SK-MEL-5 (cell line): ENCODE measurements at places on chromosomes 2 and 18.

GRCh38 chr2:65788556-65788955, 356.2 kb upstream of the SPRED2 start:
- no peak for DNase-seq

- DNase-seq = no peak
These were observed 30.7 kb downstream of the METTL4 start for GRCh38 chr18:2540575-2540974.

GRCh38 chr2:224039770-224040440, 819 bp upstream of the SERPINE2 start:
- no peak for DNase-seq

GRCh38 chr18:43078478-43079092, 36.9 kb downstream of the RIT2 start:
- no peak for DNase-seq

DNA sequence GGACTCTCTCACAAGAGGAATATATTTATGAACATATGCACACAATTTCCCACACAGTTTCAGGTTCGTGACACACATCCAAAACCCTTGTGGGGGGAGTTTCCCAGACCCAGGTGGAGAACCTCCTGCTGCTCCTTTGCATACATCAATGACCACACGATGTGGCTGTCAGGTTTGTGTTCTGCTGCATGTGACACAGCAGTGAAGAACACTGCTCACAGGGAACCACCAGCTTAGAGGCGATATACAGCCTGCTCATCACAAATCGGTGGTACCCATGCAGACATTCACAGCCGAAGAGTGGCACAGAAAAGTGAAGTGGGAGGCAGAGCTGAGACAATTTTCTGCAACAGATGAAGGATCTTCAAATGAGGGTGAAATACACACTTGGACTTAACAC, 175.6 kb upstream of the ZFP36L2 start:
- DNase-seq = no peak

DNA sequence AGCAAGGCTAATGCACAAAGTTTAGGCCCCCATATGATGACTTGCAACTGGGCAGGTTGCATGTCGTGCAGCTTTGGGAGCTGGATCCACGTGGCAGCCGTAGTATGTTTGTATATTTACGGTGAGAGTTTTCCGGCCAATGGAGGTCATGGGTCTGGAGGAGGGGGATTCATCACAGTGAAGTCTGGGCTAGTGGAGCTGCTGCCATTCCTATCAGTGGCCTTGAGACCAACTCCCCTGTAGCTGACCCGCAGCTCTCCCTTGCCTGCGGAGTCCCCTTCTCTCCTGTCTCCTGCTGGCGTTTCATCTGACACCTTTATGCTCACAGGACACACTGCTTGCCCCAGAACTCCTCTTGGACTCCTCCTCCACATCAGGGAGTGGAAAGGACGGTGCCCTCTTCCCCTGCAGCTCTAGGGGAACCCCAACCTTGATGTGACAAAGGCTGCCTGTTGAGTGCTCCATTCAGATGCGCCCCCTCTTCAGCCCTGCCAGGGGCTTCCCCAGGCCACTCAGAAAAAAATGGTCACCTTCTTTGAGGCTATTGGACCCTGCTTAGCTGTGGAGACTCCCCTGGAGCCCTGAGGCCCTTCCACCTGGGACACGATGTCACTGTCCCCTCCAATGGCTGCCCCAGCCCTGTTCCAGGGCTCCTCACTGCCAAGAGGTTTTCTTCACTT, 121.7 kb downstream of the PXDN start:
- DNase-seq = no peak

DNA sequence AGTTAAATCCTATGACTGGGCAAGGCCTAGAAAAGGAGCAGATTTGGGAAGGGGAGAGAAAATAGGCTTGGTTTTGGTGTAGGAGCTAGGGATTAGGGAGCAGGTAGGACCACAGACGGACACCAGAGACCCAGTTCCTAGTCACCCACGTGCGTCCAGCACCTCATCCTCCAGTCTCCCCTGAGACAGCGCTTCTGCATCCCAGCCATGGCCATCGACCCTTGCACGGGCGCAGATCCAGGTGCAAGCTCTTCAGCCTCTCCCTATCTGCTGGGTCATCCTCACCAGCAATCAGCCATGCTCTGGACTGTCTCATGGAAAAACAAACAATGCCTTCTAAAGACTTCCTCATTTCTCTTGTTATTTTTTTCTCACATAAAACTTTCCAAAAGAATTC, 246.8 kb upstream of the RAB6C start:
- DNase-seq = no peak

GRCh38 chr2:230984393-230985220, 11.3 kb upstream of the SPATA3 start:
- DNase-seq = no peak

- no peak for DNase-seq
These were observed 1228.9 kb downstream of the CNTNAP5 start for GRCh38 chr2:125254010-125254409.

GRCh38 chr18:3016585-3017297, 3.8 kb upstream of the LPIN2 start:
- DNase-seq = no peak

- peak; percentile 32 for DNase-seq
These were observed at the start of gene C1GALT1C1L for GRCh38 chr2:43676322-43677050. Gene C1GALT1C1L (minus strand): TSS chr2:43676429. CDS start chr2:43676322, 107 bp downstream.

DNA sequence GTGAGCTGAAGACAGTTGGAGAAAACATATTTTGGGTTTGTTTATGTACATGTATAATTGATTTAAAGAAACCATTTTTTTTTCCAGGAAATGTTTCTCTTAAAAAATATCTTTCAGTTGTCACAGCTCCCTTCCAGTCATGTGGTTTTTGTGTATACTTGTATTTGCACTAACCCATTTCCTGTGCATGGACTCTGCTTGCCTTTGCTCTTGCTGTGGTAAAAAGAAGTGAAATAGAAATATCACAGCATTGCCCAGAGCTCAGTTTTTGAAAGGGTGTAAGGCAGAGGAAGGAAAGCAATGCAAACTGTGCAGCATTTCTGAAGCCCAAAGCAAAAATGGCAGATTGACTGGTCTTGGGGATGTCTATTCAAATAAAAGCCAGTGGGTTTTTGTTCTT, 10.4 kb upstream of the DOCK10 start:
- no peak for DNase-seq
